ENCODE measurements at places on chromosomes 2 and 18.
A peak's percentile ranks its signal among the peaks of the same experiment; 100 is the strongest.

- DNase-seq = no peak
Observed at GRCh38 chr2:26679867-26680266, 12.7 kb upstream of the KCNK3 start.

DNA sequence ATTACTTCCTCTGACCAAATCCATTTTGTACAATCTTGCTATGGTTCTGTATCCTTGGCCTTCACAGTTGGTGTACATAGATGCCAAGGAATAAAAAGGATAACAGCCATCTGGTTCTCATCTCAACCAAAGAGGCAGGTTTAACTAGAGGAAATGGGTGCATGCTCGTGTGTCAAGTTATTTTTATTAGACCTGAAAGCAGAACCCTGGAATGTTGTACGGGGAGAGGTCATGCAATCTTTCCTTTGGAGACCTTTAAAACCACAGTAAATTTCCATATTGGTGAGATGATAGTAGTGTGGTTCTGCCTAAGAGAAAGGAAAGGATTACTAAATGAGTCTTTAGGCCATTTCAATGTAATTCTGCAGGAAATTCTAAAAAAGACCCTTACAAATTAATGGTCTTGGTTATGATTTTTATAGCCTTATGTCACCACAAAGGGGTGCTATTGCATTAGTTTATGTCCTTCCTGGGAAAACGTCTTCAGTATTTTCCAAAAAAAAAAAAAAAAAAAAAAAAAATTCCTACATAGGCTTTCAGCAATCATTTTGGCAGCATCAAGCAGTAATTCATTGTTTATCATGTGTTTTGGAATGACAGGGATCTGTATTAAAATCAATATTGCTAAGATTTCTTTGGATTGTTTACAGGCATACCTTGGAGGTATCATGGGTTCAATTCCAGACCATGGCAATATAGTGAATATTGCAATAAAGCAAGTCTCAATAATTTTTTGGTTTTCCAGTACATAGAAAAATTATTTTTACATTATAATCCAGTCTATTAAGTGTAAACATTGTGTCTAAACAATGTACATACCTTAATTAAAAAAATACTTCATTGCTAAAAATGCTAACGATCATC lies 270.8 kb downstream of the NYAP2 start:
- DNase-seq = no peak

GRCh38 chr2:219569635-219570034 lies 1.7 kb downstream of the OBSL1 start:
- no peak for DNase-seq

GRCh38 chr2:26068602-26069298 lies 34.9 kb downstream of the RAB10 start:
- DNase-seq = no peak

GRCh38 chr2:42494355-42495233 lies 812 bp upstream of the KCNG3 start:
- peak; percentile 80 for DNase-seq

GRCh38 chr2:110802208-110802932 lies 70.0 kb downstream of the ACOXL start:
- no peak for DNase-seq

All from right hindlimb (tissue), 1 donor.